ENCODE measurements at places on chromosomes 6 and 20.

DNA sequence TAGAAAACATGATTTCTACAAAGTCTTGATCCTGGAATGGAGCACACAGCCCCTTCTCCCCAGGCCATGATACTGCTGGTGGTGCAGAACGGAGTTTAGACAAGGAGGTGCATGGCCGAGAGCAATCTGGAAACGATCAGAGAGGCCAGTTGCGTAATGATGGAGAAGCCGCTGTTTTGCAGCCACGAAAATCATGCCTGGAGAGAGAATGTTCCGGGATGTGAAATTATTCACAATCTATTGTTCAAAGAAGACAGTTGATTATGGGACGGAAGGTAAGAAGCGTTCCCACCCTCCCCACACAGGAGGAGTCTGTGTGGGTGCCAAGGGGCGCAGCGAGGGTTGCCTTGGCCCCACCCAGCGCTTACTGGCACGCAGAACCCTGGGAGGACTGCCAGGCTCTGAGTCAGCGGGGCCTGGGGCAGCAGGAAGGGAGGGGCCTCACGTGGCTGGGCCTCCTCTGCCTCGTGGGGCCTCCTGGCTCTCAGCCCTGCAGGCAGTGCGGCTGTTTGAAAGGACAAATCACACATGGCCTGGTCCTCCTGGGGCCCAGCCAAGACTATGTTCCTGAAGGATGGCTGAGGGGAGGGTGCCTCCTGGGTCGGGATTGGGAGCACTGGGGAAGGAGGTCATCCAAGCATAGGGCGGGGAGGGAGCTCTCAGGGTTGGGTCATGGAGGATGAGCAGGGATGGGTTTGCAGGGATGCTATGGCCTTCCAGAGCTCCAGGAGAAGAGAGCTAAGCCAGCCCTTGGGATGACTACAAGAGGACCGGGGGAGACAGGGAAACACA, 8.7 kb upstream of the AP5S1 start:
- DNase-seq, result peak; percentile 76

- DNase-seq, result no peak
These were observed 197.2 kb downstream of the BCAS1 start for GRCh38 chr20:53873230-53873604.

- DNase-seq, result no peak
These were observed 171.7 kb upstream of the LAMP5 start for GRCh38 chr20:9342651-9343050.

DNA sequence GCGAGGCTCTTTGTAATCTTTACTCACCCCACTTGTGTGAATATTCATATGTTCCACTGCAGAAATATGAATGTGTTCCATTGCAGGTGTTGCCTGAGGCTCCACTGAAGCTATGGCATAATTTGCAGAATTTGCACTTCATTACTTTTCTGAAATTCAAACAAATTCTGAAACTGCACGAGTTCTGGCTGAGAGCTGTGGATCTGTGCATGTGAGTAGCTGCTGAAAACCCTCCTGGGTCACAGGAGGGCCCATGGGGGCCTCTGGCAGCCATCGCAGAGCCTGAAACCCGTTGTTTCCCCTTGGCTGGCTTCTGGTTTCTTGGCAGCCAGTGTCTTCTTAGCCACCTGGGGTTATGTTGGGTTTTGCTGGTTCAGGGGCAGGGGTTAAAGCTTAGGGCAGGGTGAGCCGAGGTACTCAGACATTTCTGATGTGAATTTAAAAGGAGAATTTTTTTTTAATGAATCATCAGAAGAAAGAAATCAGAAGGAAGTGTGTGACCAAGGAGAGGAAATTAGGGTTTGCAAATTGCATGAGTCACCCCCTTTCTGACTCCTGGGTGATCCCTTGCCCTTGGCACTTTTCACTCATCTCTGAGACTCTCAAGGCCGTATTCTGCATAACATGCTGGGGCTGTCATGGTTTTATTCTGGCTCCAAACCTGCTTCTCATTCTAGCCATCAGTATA, 40.6 kb downstream of the TOX2 start:
- no peak for DNase-seq

DNA sequence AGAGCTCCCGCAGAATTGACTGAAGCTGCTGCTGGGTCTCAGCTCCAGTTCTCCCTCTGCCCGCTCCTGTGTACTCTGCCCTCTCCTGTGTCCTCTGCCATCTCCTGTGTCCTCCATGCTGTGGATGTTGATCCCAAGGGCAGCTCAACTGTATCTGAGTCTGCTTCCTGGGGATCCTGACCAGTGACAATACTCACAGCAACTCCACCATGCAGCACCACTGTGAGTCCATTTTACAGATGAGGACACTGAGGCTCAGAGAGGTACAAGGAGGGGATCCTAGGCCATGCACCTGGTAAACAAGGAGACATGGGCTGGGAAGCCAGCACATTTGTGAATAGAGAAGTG, 8.6 kb downstream of the TP53RK start:
- no peak for DNase-seq

GRCh38 chr6:43052842-43053544, 658 bp downstream of the CUL7 start:
- peak; percentile 46 for DNase-seq

GRCh38 chr20:45810191-45810970, 2.1 kb upstream of the UBE2C start:
- DNase-seq, result no peak

DNA sequence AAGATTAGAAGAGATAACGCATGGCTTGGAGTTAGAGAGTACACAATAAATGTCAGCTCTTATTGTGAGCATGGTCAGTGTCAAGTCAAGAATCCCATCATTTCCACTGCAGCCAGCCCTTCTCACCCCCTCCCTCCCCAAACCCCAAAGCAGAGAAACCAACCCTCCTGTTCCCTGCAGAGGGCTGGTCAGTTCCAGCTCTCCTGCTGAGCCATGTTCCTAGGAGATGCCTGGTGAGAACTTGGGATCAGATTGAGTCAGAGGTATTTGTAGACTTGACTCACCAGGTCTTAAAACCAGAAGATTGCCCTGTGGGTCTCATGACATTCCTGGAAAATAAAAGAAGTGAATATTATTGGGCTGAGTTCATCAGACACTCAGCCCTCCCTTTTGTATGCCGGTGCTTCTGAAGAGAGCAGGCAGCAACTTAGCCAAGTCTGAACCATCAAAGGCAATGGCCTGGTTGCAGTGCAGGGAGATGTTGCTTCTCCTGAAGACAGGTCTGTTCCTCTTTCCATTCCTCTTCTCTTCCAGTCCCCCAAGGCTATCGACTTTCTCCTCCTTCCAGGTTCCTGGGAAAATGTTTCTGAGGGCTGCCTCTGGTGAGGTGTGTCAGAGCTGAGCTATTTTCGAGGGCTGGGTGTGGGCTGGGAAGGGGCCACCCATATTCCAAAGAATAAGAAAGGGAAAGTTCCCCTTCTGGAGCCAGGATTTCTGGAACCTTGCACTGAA, 278.2 kb upstream of the SUPT3H start:
- no peak for DNase-seq

DNA sequence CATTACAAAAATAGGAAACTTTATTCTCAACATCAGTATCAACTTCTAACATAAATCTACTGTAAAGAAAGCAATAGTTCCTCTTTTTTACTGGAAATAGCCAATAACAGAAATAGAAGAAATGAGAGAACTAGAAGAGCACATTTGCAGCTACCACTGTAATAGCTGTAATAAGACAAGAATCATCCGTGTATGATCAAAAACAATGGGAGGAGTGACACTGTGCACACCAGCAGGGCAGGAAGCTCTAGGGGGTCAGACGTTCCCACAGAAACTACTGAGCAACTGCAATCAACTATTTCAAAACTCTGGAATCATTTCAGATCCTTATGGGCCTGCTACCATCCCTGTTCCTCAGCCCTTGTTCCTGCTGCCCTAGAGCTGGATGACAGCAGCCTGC, 43.7 kb downstream of the NINL start:
- DNase-seq, result no peak

GRCh38 chr6:1766654-1767053, 156.9 kb downstream of the FOXC1 start:
- DNase-seq, result peak; percentile 35

- DNase-seq, result no peak
These were observed 32.7 kb downstream of the FAM50B start for GRCh38 chr6:3881711-3882421.

DNA sequence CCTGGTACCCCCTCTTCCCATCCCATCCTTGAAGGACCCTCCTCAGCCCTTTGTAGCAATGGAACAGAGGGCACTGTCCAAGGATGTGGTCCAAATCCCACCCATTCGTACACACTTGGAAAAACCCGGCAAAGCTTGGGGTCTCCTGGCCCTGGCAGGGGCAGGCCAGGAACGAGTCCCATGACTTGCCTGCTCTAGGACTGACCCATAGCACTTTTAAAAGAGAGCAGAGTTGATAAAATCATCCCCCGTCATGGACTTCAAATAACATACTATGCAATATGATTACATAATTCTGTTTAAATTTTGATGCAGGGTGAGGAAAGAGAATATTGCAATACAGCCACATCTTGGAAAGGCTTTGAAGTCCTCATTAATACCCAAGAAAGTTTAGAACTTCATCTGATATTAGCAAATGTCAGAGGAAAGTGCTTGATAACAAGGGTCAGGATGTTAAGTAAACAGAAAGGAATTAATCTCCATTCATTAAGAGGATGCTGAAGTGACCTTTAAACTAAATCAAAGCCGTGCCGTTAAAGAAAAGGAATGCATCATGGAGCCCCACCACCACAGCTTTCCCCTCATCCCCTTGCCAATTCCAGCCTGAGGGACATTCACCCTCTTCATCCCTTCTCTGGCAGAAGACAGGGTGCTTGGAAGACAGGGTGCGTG, 60.7 kb upstream of the NXT1 start:
- no peak for DNase-seq

- no peak for DNase-seq
These were observed 196.7 kb upstream of the KCNQ5 start for GRCh38 chr6:72425003-72425681.

DNA sequence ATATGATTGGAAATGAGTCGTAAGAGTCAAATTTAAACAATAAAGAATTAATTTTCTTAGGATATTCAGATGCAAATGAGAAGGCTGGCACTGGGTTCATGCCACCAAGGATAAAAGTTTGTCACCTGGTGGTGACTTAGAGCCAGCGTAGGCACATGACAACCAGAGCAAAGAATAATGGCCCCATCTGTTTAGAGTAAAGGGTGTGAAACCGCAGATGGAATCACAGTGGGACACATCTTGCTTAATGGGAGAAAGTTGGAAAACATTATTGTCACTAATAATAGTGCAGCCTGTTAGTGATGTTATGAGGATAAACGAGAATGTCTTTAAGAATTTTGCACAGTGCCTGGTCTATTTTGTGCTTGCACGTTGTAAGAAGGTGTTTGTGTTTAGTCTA, 727.8 kb downstream of the QKI start:
- DNase-seq, result no peak

GRCh38 chr6:89183294-89183693, 33.9 kb downstream of the GABRR1 start:
- no peak for DNase-seq

- peak; percentile 44 for DNase-seq
These were observed 5.5 kb upstream of the HLA-E start for GRCh38 chr6:30483677-30484279.

DNA sequence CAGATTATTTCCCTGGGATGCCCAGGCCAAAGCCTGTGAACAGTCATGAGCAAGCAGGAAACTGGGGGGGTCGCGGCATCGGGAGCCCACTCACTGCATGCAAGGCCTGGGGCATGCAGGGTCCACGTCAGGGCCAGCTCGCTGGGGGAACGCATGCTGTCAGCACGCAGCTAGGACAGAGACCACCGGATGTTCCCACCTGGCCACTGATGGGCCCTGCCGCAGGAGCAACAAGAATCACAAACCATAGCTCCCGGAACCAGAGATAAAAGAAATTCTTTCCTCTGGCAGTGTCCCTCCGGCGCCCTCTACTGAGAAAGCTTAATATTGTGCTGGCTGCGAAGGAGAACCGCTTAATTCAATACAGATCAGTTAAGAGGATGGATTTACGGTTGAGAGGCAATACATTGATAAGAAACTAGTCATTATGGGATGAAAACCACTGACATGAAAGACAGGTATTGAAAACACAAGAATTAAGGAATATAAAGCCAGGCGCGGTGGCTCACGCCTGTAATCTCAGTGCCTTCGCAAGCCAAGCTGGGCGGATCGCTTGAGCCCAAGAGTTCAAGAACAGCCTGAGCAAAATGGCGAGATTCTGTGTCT, 32.6 kb downstream of the C6orf15 start:
- DNase-seq, result peak; percentile 84

DNA sequence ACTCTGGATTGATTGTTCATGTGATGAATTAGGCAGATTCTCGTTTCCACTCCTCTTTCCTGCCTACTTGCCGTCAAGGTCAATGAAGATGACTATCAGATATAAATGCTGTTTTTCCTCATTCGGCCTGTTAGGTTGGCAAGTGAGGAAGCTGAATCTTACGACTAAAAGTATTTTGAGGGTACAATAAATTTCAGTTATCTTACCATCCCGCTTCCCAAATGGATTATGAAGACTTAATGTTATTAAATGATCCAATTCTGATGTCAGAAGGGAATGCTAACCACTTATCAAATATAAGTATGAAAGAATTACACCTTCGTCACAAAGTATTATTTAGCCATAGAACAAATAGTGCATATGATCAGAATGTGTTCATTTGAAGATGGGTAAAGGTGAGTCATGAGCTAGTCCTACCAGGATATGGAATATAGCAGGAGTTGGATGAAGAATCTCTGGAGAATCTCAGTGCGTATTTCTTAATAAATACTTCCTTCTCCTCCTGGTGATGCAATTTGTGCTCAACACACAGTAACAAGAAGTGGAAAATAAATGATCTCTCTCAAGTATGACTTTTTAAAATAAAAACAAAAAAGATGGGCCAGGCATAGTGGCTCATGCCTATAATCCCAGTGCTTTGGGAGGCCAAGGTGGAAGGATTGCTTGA, 4.6 kb downstream of the GPLD1 start:
- no peak for DNase-seq

- DNase-seq, result no peak
These were observed 349.9 kb upstream of the FLRT3 start for GRCh38 chr20:14687313-14687712.

DNA sequence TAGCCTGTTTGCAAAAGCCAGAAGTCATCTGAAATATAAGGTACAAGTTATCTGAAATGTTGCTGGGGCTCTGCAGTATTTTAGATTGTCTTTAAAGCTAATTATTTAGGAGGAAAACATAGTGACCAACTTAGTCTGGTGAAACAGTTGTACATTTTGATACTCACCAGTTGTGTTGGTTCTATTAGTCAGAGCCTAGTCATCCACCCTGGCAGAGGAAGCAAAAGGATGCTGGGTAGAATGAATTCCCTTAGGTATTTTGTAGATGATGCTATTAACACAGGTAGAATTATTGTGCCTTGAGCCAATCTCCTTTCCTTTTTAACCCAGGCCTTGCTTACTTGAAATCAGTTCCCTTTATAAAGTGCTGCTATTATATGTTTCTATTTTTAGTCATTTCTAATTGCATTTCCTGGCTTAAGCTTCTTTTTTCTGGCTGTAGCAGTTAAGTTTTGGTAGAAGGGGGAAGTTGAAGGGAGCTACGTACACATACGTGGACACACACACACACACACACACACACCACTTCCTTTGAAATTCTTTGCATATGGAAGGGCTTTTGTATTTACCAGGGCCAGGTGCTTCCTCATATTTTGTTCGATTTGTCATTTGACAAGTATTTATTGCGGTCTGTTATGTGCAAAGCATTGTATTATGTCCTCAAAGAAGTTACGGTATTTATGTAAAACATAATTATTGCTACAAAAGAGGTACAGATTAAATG, 82.4 kb downstream of the RTN4IP1 start:
- DNase-seq, result peak; percentile 69

GRCh38 chr6:63097222-63097621, 114.0 kb upstream of the FKBP1C start:
- no peak for DNase-seq

All from HAP-1 (cell line).